Ecto neural progenitor cell (in vitro differentiated cells): ENCODE measurements at places on chromosomes 7 and 10.
A peak's percentile ranks its signal among the peaks of the same experiment; 100 is the strongest.

- DNase-seq, result no peak
These were observed 56.3 kb upstream of the TMEM72 start for GRCh38 chr10:44854693-44855350.

GRCh38 chr10:71684356-71685173 is 35.0 kb downstream of the C10orf105 start:
- DNase-seq, result no peak

DNA sequence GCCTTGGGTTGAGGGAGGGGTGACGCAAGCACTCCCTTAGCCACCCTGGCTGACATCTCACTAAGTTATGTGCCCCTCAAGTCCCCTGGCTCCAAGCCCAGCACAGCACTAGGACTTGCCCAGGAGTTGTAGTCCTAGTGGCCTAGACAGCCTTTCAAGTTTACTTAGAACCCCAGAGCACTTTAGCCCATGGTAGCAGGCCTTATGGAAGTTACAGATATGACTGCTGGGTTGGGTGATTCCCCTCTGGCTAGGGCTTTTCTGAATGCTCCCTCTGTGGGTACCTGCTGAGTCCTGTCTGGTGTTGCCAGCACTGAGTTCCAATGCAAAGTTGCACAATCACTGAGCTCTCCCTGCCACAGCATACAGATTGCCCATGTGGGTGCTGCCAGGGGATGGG is 83.2 kb downstream of the AHCYL2 start:
- DNase-seq, result no peak

GRCh38 chr10:17229717-17229966 is 1.6 kb downstream of the VIM start:
- DNase-seq, result no peak

GRCh38 chr10:31761156-31761555 is 167.5 kb downstream of the ARHGAP12 start:
- DNase-seq, result no peak

GRCh38 chr10:59098831-59099452 is 77.5 kb upstream of the PHYHIPL start:
- no peak for DNase-seq

GRCh38 chr10:1928606-1929005 is 191.3 kb upstream of the ADARB2 start:
- no peak for DNase-seq

DNA sequence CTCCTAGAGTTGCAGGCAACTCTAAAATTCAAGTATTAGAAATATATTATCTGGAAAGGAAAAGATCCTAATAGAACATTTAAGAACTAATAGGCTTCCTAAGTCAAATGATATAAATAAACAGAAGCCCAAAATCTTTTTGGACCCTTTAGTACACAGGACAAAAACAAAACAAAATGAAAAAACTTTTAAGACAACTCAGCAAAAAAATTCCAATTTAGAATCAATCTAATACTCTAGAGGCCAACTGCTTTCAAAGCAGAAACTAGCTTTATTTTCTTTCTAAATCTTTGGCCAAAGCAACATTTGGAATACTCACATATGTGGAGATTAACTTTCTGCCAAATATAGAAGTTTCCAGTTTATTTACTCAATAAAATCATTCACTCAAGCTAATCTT is 65.2 kb downstream of the CALCR start:
- DNase-seq, result no peak

DNA sequence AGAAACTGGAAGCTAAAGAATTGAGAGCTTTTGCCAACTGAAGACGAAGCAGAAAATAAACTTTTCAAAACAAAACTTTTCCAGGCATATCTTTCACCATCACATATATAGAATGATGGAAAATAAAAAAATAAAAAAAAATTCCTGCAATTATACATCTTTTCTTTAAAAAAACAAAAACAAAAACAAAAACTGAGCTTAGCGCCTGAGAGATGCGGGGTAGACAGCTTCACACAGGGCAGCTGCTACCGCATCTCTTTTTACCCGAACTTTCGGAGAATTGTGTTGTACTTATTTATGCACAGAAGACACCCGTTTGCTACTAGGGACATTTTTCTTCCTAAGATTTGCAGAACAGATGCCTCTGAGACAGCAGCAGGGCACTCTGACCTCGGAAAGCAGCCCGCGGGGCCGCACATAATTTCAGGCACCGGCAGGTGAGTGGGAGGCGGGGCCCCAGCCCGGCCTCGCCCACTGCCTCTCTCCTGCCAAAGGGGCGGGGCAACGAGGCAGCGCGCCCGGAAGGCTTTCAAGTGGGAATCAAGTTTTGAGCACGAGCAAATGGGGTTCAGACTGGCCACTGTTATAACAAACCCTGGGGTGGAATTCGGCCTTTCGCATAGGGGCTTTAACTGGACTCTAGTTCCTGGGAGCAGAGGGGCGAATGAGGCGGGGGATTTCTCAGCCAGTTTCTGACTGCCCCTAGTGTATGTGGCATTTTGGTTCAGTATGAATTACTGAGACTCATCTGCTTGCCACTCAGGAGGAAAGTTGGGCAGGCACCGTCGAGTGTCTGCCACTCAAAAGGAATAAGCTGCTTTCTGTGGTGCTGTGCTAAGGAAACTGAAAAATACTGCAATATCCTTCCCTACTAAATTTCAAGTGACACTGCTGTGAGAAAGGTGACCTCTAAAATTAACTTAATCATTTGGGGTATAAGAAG is 18.5 kb upstream of the FAM133B start:
- peak; percentile 82 for DNase-seq

DNA sequence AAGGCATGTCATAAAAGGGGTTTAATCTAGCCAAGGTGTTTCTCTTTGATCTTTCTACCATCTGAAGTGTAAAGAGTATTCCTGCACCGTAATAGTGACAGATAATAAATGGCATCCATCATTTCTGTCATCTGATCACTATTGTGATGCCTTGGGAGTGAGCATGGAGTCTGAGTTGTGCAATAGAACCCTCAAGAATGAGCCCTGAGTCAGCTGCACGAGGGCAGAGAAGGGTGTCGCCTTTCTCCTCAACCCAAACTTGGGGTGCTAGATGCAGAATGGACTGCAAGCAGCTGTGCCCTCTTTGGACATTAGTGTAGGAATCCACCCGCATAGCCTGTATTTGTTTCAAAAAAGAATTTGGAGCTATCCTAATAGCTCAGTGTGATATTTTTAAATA is 115.2 kb downstream of the ZNF37A start:
- no peak for DNase-seq

DNA sequence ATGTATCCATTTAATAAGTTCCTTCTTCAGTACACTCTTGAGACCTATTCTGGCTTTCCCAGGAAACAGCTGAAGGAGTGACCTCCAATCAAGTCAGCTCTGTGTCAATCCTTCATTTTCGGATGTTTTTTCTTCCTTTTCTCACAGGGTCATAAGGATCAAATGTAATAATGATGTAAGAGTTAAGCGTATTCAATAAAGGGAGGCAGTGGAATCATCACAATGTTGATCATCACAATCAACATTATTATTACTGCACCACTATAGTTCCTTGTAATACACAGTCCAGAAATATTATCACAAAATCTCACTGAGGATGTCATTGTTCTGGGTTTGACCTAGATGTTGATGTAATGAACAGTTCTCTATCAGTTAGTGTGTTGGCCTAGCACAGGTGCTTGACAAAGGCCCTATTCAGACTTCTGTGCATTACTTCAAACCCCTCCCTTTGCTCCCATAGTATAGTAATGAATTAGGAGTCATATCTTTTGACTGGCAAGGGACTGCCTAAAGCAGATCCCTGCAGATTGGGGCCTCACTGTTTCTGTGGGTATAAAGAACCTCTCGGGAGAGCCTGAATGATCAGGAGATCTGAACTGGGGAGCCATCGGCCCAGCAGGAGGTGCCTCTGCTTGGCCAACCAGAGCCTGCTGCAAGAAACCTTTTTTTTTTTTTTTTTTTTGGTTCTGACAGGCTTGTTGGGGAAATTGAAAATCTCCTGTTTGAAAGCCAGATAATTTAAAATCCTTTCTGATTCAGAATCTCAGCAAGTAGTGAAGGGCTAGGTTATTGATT is 100.6 kb downstream of the KAT6B start:
- DNase-seq, result no peak

- no peak for DNase-seq
These were observed 70.2 kb upstream of the CCDC71L start for GRCh38 chr7:106731187-106731586.

- peak; percentile 53 for DNase-seq
These were observed 129.2 kb downstream of the BTAF1 start for GRCh38 chr10:92052741-92053140.

- peak; percentile 44 for DNase-seq
These were observed at the start of gene LGI1 for GRCh38 chr10:93757801-93758507. TSS of gene LGI1 (plus strand) at chr10:93757936. CDS start at chr10:93758145, 209 bp downstream.

- DNase-seq, result no peak
These were observed 132.1 kb downstream of the TACC2 start for GRCh38 chr10:122121059-122121458.

DNA sequence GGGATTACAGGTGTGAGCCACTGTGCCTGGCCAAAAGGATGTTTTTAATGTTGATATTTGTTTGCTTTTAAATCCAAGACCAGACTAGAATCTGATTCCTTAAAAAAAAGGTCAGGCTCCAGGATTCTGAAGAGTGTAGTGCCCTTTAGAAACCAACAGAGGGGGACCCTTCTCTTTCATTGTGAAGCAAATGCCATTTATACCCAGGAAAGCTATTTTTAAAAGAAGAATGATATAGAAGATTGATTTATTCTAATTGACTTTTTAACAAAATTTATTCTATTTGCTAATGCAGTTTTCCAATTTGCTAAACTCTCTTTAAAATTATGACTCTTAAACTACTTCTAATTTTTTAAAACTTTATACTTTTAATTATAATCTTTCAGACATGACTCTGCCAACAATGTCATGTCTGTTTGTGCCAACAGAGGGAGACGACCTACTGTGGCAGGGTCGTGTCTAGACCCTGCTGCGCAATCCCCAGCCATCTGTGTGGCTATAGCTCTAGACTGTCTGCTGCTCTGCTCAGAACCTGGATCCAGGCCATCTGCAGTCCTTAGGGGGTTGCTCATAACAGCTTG is 201.0 kb upstream of the IMMP2L start:
- no peak for DNase-seq

GRCh38 chr10:61028861-61029361 is 84.9 kb upstream of the RHOBTB1 start:
- no peak for DNase-seq

DNA sequence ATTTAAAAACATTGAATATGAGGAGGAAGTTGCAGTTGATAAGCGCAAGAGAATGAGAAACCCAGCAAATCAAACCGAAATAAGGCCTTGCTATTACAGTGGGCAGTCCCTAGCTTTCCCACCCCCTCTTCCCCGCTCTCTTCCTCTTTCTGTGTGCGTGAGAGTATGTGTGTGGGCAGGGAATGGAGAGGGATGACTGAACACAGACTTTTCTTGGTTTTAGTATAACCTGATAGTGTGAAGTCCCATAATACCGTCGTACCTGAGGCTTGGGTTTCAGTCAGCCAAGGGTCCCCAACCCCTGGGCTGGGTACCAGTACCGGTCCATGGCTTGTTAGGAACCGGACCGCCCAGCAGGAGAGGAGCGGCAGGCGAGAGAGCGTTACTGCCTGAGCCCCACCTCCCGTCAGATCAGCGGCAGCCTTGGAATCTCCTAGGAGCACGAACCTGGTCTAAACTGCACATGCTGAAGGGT is 255.3 kb downstream of the CELF2 start:
- DNase-seq, result no peak

DNA sequence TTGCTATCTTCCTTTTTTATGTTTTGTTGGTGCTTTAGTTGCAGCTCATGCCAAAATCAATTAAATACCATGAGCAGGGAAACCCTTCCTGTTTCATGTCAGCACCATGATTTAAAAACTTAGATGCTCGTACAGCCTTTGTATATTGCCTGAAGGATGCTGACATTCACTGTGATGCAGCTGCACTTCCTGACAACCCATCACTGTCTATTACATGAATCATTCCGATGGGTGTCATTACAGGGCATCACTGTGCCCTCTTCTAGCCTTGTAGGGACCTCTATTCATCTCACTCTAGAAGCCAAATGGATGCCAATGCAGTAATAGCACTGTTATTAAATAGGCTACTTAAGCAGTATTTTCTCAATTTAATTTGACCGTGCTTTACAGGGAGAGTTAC is 18.3 kb upstream of the ITGB1 start:
- no peak for DNase-seq

DNA sequence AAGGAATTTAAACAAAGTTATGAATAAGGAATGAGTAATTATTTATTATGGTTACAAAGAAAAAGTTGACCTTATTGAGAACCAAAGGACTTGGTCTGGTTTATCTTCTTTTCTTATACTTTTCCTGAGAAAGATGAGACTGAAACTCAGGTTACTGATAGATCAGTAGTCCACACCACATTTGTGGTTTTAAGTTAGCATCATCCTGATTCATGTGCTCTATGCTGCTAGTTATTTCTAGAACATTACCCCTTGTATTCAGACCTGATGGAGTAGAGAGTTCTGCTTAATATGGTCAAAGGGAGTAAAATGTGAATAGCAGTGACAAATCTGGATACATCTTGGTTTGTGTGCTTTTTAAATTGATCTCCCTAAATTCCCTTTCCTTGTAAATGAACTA is 63.8 kb downstream of the FOXP2 start:
- no peak for DNase-seq

GRCh38 chr7:126426652-126427051 is 826.1 kb downstream of the GRM8 start:
- no peak for DNase-seq

DNA sequence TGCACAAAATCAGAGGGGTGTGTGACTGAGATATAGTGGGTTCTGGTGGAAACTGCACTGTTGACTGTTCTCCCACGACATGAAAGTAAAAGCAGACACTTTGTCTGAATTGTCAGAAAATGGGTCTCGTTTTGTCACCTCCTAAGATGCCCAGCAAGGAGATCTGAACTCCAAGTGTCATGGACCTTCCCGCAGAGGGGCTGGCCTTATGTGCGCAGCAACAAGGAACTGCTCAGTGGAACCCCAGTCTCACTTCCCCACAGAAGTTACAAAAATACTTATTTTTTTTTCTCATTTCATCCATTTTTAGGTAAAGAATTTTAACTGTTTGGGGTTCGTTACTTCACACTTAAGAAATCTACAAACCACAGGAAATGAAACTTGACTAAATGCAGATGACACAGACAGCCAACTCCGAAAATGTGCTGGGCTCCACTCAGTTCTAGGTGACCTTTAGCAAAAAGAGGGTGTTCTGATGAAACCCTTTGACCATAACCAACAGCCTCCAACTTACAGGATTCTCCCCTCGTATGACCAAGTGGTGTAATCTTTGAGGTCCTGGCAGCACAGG is 115.0 kb downstream of the FAM107B start:
- no peak for DNase-seq
